ENCODE measurements at places on chromosomes 16 and 17. TPM values are rescaled to one million over a fixed set of nuclear protein-coding genes. Genes with fewer than 3 reads are reported as not detected.

Gene PRR29
- total RNA-seq, result 0.47 TPM

Gene GRIN2A
- 0.62 TPM for total RNA-seq

DNA sequence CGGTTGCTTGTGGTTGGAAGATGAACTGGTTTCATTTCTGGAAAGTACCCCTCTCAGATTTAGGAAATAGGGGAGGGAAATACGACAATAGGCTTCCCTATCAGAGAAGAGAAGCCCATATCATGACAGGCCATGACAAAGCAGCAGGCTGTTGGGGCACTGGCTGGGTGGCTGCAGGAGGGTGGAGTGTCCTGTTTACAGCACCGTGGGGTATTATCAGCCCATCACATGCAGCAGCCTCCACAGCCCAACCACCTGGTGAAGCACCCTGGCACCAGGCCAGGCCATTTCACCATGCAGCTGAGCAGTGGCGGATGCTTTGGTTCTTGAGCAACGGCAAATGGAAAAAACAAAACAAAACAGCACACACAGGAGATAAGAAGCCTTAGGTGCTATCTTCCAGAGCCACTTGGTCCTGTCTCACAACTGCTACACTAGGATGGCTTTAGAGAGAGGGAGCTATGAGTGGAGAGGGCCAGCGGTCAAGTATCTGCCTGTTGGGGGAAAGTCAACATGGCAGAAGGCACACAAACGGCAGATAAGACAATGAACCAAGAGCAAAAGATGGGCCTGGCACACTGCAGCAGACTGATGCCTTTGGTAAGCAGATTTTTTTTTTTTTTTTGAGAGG, 24.2 kb downstream of the FAM117A start:
- H3K4me1 ChIP-seq, result peaks cover 36% of the 10 kb centered on the region
- H3K27ac ChIP-seq, result peak overlapping the region; percentile 46
- H3K36me3 ChIP-seq, result no peaks in the 10 kb centered on the region
- H3K27me3 ChIP-seq, result no peaks in the 10 kb centered on the region
- H3K4me3 ChIP-seq, result no peak overlapping the region

- no peak for DNase-seq
- H3K27ac ChIP-seq, result no peak overlapping the region
- no peaks in the 10 kb centered on the region for H3K4me1 ChIP-seq
Measured at GRCh38 chr17:74566132-74566753, 1.1 kb downstream of the CD300H start.
